Left kidney (tissue), 8 donors: ENCODE measurements at places on chromosomes 6 and 20. TPM values are rescaled to one million over a fixed set of nuclear protein-coding genes. Genes with fewer than 3 reads are reported as not detected.
A peak's percentile ranks its signal among the peaks of the same experiment; 100 is the strongest.

- DNase-seq = no peak
These were observed 114.7 kb downstream of the EDN3 start for GRCh38 chr20:59414936-59415623.

GRCh38 chr6:142152746-142153145 lies 5.7 kb downstream of the VTA1 start:
- no peak for DNase-seq

GRCh38 chr6:85421181-85421580 lies 28.7 kb upstream of the NT5E start:
- DNase-seq = no peak

DNA sequence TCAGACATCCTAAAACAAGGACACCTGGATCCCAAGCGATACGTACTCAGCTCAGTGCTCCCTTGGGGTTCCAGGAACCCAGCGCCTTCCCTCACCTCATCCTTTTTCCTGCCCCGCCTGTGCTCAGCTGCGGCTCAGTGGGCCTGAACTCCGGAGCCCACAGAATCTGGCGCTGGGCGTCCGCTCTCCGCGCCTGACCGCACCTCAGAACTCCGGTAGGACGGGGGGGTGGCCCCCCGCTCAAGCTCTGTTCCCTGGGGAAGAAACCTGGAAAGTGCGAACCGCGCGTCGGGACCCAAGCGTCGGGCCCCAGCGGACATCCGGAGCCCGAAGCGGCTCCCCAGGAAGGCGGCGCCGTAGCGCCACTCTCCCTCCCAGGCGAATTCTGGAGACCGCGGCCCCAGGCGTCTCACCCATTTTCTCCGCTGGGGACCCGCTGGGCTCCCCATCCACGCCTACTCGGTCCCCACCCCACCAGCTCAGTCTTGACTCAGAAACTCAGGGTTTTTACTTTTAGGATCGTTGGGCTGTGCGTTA lies 336 bp upstream of the LY6G5C start:
- peak; percentile 67 for DNase-seq

DNA sequence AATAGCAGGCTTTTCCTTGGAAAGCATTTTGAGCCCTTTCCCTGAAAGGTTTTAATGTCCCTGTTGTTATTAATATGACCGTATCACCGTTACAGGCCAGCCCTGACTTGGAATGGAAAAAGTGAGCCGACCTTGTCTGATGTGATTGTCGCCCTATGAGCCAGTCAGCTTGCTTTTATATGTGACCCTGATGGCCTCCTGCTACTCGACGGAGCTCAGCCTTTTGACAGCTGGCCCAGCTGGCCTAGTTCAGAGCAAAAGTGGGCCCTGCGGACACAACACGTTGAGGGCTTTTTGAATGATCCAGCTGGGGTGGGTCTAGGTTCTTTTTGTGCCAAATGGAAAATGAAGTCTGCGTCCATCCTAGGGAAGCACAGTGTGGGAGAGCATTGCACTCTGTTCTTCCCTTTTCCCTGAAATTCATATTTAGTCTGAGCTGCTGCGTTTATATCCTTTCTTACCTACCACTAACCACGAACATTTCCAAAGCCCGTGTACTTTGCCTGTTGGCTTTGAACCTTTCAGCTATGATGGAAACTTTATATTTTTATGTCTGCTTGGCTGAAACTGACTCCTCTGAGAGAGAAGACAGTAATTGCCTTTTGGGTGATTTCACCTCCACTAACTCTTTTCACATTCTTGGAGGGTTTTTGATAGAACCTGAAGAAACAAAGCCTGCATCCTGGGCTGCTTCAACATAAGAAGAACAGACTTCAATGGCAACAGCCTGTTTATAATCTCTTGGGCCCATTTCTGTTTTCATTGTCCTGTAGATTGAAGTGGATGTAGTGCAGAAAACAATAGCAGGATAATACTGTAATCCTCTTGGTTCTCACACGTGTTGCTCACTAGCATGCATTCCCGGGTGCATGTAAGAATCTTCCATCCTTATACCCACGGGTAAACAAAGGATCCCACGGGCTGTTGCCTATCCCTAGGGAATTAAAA lies 121.8 kb upstream of the HDGFL1 start:
- DNase-seq = peak; percentile 36

GRCh38 chr6:7953753-7954152 lies 43.2 kb upstream of the TXNDC5 start:
- DNase-seq = no peak

DNA sequence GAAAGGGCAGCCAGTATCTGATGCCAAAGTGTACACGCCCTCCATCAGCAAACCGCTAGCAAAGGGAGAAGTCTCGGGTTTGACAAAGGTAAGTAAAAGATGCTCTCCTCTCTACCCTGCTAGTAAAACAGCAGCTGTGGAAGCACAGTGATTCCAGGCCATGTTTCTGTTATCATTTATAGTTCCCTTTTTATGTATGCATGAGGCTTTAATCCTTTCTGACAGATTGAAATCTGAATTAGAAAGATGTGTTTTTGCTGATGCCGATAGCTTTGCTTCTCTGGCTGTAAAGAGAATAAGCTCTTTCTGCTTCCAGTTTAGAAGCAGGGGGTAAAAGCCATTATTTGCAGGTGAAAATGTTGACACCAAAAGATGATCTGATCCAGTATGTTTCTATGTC lies 392.4 kb upstream of the SOX4 start:
- no peak for DNase-seq

- DNase-seq = no peak
These were observed 34.5 kb upstream of the HBS1L start for GRCh38 chr6:135088818-135089809.

GRCh38 chr6:169778646-169779045 lies 27.2 kb downstream of the ERMARD start:
- DNase-seq = no peak

GRCh38 chr6:110404607-110405006 lies 10.8 kb downstream of the DDO start:
- no peak for DNase-seq

GRCh38 chr20:23203951-23204730 lies 118.0 kb upstream of the CD93 start:
- no peak for DNase-seq

DNA sequence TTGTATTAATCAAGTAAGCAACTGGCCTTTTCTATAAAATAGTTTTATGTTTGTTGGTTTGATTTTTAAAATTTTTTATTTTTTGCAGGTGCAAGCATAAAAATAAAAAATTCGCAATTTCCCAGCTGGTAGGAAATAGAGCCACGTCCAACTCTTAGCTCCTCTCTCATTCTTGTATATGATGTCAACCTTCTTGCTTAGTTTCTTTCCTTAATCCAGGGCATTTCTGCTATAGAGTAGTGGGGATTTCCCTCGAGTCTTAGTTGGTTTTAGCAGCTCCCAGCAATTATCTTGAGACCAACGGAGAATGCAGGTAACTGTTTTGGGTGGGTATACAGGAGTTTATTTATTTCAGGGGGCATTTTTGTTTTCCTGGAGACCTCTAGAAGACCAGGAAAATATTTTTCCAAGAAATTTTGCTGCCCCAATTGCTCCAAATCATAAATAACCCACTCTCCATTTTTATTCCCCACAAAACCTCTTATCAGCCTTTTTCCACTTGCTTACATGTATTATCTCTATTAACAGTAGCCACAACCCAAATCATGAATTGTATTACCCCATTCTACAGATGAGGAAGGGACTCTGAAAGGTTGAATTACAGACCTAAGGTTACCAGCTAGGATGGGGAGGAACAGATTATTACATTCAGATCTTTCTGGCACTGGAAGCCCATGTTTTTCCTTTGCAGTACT lies 18.4 kb downstream of the PHACTR2 start:
- no peak for DNase-seq

GRCh38 chr20:45124365-45124764 lies at the start of gene WFDC12:
Gene WFDC12 (minus strand): TSS chr20:45124465. CDS start chr20:45124447, 18 bp downstream.
- DNase-seq = no peak

DNA sequence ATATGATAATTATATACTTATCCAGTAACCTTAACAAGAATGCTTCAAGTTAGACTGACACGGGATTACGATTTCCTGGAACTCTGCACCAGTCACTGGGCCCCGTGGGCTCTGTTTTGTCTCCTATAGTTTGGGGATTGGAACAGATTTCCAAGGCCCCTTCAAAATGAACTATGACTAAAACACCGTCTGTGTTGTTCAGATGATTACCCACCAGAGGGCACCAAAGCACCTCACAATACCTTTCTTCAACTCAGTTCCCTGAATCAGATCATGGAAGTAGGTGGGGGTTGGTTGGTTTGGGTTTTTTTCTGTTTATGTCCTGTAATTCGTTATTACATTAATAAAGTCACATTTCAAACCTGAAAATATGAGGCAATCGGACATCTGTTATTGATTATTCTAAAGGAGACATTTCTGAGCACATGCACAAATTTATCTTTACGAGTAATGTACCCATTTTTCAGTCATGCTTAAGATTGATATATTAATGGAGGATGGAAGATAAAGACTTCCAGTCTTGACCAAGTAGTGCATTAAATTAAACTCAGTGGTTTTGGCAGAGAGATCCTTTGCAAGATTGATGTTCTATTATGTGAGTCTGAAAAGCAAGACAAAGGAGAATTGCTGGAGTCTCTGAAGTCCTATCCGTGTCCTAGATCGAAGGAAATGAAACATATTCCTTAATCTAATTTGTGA lies 112.0 kb upstream of the COL21A1 start:
- DNase-seq = peak; percentile 80

DNA sequence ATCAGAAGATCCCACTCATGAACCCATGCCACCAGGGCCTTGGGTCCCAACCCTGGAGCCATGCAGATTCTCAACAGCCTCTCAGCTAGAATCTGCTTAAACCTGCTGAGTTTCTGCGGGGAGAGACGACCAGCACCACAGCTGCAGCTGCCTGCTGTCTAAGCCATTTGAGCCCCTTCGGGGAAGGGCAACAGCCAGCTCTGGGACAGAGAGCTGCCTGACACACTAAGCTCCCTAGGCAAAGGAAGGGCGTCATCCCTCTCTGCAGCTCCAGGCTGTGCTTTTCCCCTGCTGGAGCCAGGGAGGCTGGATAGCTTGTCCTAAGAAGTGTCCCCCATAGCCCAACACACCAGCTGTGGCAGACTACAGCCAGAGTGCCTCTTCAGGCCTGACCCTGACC lies 182.5 kb downstream of the OTOR start:
- no peak for DNase-seq

DNA sequence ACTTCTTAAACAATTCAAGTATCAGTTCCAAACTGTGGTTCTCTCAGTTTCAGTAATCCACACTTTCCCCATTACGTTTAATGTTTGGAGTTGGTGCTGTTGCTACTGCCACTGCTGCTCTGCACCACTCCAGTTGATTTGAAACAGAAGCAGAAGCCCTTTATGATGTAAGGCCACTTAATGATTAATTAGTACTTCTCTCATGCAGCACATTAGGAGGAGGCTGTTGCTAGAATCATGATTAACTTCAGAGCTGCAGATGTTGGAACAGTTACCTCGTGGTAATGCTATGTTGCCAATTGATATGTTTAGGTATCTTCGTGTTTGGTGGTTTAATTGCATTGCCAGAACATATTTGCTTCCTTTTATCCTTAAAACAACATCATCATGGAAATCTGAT lies 986.2 kb upstream of the CITED2 start:
- peak; percentile 17 for DNase-seq

DNA sequence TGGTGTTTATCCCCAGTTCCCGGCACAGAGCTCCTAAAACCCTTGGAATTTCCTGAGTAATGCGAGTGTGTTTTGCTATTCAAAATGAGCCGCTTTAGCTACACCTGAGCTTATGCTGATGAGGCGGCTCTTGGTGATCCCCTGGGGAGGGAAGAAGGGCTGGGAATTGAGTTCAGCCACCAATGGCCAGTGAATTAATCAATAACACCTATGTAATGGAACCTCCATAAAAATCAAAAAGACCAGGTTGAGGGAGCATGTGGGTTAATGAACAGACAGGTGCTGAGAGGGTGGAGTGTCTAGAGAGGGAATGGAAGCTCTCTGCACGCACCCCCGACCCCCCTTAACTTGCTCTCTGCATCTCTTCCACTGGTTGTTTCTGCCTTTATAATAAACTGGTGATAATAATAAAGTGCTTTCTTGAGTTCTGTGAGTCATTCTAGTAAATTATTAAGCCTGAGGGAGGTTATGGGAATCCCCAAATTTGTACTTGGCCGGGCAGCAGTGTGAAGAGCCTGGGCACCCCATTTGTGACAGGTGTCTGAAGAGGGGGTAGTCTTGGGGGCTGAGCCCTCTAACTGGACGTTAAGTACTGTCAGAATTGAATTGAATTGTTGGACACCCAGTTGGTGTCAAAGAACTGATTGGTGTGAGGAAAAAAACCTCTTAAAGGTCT lies 24.6 kb upstream of the SERPINB1 start:
- no peak for DNase-seq

DNA sequence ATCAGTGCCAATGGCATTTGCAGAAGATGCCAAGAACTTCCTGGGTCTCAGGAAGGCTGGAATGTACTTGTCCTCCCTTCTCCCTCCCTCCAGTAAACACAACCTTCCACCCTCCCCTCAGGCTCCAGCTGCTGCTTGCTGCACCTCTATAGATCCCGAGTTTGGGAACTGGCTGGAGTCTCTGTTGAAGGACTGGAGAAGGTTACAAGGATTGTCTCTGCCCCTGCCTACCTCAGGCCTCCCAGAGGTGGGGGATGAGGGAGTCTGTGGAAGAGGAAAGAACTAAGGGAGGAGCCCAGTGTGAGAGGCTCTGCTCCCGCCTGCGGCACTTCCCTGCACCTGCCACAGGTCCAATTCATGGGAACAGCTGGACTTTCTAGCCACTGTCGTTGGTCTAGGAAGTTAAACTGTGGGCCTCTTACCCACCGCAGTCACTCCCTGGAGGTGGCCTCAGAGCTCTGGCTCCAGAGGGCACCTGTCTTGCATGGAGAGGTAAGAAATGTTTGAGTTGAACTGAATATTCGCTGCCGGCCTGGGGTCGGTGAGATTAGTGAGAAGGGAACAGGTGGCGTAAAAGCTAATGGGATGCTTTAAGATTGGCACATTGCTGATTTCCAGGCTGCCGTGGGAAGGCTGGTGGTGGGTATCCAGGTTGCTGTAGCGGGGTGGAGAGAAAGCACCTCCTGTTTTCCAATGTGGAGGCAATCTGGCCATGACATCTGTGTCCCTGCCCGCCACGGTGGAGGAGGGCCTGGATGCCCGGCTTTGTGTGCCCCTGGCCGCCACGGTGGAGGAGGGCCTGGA lies 54.3 kb downstream of the PPP1R14C start:
- no peak for DNase-seq

Gene TSPO2
- polyA plus RNA-seq = 0.76 TPM

Gene PDYN
- polyA plus RNA-seq = 0.52 TPM

Gene GJA1
- polyA plus RNA-seq = 73.1 TPM

Gene TREML2
- polyA plus RNA-seq = 0.07 TPM

Gene NOTCH4
- 15.6 TPM for polyA plus RNA-seq

Gene ADGRF4
- 0.37 TPM for polyA plus RNA-seq

Gene EDN3
- 3.7 TPM for polyA plus RNA-seq

Gene TNF
- polyA plus RNA-seq = 0.17 TPM

Gene RGS17
- 3.6 TPM for polyA plus RNA-seq

Gene CRISP3
- polyA plus RNA-seq = not detected

Gene PKIB
- polyA plus RNA-seq = 1.3 TPM

Gene LHFPL5
- polyA plus RNA-seq = not detected

Gene SNX14
- 179 TPM for polyA plus RNA-seq

Gene PSMB8
- 18.8 TPM for polyA plus RNA-seq
